Fibroblast of villous mesenchyme (primary cell): ENCODE measurements at places on chromosomes 1 and 21. TPM values are rescaled to one million over a fixed set of nuclear protein-coding genes. Genes with fewer than 3 reads are reported as not detected.

CD1E gene
- not detected in 2 replicates for total RNA-seq

OR6K3 gene
- total RNA-seq: not detected in 2 replicates

RHBDL2 gene
- 0.97 and 1.7 TPM in 2 replicates for total RNA-seq

SPRR1A gene
- total RNA-seq: not detected in 2 replicates

LY9 gene
- total RNA-seq: under 0.01 TPM in 1 of 2 replicates, not detected in the other

PALMD gene
- 6.8 and 16.8 TPM in 2 replicates for total RNA-seq

DPYD gene
- 22.5 and 48.4 TPM in 2 replicates for total RNA-seq

MTARC1 gene
- 1.7 and 2.3 TPM in 2 replicates for total RNA-seq

ASCL5 gene
- total RNA-seq: not detected in 2 replicates

VSIG8 gene
- total RNA-seq: under 0.01 TPM in 1 of 2 replicates, not detected in the other

KCNC4 gene
- total RNA-seq: 0.64 and 1.7 TPM in 2 replicates

CNR2 gene
- not detected in 2 replicates for total RNA-seq

RUSC1 gene
- 18.4 and 22.9 TPM in 2 replicates for total RNA-seq

S100A12 gene
- total RNA-seq: not detected in 2 replicates

SV2A gene
- total RNA-seq: 19.4 and 25.8 TPM in 2 replicates

S100A16 gene
- total RNA-seq: 159 and 206 TPM in 2 replicates

BRDT gene
- total RNA-seq: under 0.01 and 0.97 TPM in 2 replicates

GRIK1 gene
- under 0.01 TPM in 1 of 2 replicates, not detected in the other for total RNA-seq

SAMD11 gene
- 2.2 and 7.7 TPM in 2 replicates for total RNA-seq

RXFP4 gene
- total RNA-seq: not detected in 2 replicates

NOTCH2 gene
- 187 and 200 TPM in 2 replicates for total RNA-seq

CD101 gene
- total RNA-seq: under 0.01 TPM in 2 replicates

KCNJ15 gene
- under 0.01 TPM in 2 replicates for total RNA-seq

HIVEP3 gene
- 0.86 and 1.6 TPM in 2 replicates for total RNA-seq
